ENCODE measurements at places on chromosomes 16 and 17.

DNA sequence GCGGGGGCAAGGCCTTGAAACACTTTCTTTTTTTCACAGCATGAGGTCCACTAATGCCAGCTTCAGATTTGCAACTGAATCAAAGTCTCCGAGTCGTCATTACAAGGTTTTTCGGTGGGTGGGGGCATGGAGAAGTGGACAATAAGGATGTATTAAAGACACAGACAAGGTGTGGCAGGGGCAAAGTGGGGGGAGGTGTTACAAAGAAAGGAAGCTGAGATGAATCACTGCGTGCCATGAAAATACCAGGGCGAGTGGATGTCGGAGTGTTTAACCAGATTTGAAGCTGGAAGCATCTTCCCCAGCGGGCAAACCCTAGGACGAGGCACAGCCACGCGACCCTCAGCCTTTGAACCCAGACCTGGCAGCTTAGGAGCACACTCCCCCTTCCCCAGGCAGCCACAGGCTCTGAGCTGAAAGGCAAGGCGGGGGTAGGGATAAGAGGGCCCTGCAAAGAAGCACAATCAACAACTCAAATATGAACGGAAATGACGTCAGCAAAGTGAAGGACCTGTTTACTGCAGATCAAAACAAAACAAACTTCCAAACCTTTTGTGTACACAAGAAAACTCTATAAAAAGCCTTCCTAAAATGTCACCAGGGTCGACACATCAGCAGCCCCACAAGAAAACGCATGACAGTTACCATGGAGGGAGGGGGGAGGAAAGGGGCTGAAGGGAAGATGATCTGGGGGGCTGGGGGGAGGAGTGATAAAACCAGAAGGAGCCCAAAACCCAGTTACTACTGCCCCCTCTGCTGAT, 5.6 kb upstream of the ZFHX3 start:
- peak; percentile 21 for DNase-seq

DNA sequence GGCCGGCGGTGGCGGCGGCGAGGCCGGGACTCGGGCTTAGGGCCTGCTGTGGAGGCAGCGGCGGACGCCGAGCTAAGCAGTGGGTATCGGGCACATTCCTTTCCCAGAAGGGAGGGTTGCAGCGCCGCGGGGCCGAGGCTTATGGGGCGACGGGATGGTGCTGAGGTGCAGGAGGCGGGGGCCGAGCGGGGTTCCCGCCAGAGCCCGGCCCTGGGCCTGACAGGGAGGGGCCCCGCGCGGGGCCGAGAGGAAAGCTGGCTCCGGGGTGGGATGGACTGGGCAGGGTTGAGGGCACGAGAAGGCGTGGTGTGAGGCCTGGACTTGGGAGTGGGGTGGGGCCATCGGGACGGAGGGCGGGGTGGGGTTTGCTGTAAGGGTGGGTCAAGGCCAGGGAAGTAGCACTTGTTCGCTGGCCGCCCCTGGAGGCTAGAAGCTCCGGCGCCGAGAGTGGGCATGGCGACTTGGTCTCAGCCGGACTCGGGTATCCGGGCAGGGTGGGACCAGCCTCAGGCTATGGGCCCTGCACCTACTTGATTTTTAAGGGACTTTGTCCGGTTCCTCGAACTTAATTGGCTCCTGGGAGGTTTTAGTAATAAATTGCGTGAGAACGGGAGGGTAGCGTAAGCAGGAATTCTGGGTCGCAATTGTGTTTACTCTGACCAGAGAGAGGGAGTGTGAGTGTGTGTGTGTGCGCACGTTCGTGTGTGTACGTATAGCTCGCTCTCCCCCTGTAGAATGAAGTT, 396 bp downstream of the NFE2L1 start:
- DNase-seq: peak; percentile 63

- DNase-seq: no peak
Measured at GRCh38 chr17:50689251-50689650, 18.5 kb downstream of the ANKRD40 start.

- no peak for DNase-seq
Measured at GRCh38 chr16:8935989-8936388, 27.7 kb downstream of the USP7 start.

DNA sequence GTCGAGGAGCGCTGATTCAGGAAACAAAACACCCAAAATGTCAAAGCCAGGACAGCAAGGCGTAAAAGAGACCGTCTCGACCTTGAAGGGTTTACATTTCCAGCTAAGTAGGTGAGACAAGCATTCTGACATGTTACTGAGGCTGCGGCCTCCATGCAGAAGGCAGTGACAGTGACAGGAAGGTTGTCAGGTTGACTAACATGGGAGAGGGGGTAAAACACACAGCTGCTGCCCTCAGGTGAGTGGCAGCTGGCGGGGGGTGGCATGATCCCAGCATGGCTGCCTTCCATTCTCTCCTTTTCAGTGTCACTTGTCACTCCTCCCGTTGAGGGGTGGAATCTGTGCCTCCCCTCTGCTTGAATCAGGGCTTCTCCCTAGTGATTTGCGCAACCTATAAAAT, 31.9 kb upstream of the CRHR1 start:
- DNase-seq: no peak

- DNase-seq: no peak
Measured at GRCh38 chr16:67677712-67678111, 11.1 kb downstream of the C16orf86 start.

- no peak for DNase-seq
Measured at GRCh38 chr17:14310101-14310500, 9.2 kb downstream of the HS3ST3B1 start.

DNA sequence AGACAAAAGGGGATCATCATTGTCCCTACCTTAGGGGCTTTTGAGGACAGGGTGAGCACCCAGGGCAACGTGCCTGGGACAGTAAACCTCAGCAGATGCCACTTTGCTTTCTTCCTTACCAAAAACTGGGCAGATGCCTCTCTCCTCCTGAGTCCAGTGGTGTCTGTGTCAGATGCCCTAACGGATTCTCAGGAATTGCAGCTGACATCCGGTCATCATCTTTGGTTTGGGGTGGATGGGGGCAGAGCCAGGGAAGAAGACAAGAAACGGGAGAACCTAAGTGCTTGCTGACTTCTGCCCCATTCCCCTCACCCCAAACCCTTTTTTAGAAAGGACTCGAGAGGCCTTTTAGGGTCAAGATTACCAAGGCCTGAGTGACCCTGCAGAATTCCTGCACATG, 187.5 kb downstream of the MSI2 start:
- DNase-seq: no peak

DNA sequence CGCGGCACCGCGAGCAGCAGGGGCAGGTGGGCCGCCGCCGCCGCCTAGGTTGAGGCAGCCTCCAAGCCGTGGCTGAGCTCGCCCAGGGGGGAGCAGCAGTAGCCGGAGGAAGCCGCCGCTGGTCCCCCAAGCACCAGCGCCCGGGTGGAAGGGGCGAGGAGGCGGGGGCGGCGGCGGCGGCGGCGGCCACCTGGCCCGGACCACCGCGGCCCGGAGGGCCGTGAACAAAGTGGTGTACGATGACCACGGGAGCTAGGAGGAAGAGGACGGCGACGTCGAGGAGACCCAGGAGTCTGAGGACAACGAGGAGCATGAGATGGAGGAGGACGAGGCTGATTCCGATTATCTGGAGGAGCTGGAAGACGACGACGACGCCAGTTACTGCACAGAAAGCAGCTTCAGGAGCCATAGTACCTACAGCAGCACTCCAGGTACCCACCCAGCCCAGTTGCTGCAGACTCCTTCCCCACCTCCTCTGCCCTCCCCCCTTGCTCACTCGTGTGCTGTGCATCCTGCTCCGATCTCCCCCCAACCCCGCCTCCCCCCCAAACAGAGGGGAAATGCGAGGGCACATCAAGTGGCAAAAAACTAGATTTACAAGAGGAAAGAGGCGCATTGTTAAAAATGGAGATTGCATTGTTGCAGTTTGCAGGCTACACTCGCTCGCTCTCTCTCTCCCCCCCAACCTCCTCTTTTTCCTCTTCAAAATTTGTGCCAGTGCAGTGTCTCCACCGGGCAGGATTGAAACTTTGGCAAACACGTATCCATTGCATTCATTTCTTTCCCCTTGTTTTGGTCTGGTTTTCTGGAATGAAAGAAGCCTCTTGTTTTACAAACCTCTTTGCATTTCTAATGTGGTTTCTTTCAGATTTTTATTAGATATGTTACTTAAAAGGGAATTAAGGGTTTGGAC, 41.8 kb upstream of the AMZ2 start:
- peak; percentile 8 for DNase-seq

- DNase-seq: peak; percentile 21
Measured at GRCh38 chr17:37770631-37771518, 26.0 kb upstream of the HNF1B start.

DNA sequence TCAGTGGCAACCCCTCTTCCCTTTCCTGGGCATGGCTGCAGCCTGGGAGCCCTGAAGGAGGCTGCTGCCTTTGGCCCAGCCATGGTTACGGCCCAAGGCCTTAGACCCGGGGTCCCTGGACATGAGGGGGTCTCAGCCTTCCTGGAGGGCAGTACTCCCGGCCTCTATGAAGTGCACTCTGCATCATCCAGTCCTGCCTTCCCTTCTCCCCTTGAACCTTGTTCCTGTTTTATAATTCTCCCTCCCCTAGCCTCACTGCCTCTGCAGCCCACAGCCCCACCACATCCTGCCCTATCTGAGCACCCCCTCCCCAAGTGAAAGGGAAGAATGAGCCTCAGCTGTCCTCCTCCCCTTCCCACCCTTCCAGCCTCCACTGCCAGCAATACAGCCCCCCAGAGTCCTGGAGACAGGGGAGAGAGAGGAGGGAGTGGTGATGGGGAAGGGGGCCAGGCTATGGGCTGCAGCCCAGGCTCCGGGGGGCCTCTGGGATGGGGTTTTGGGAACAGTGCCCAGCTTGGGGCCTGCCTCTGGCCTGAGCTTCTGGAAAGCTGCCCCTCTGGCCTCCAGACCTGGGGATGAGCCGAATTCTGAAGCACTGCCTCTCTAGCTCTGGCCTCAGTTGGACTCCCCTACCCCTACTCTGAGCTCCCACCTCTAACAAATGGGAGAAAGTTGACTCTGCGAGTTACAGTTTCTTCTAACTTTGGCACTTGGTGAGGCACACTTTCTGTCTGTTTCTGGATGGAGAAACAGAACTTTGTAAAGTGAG, 7.6 kb downstream of the CCR7 start:
- DNase-seq: no peak

DNA sequence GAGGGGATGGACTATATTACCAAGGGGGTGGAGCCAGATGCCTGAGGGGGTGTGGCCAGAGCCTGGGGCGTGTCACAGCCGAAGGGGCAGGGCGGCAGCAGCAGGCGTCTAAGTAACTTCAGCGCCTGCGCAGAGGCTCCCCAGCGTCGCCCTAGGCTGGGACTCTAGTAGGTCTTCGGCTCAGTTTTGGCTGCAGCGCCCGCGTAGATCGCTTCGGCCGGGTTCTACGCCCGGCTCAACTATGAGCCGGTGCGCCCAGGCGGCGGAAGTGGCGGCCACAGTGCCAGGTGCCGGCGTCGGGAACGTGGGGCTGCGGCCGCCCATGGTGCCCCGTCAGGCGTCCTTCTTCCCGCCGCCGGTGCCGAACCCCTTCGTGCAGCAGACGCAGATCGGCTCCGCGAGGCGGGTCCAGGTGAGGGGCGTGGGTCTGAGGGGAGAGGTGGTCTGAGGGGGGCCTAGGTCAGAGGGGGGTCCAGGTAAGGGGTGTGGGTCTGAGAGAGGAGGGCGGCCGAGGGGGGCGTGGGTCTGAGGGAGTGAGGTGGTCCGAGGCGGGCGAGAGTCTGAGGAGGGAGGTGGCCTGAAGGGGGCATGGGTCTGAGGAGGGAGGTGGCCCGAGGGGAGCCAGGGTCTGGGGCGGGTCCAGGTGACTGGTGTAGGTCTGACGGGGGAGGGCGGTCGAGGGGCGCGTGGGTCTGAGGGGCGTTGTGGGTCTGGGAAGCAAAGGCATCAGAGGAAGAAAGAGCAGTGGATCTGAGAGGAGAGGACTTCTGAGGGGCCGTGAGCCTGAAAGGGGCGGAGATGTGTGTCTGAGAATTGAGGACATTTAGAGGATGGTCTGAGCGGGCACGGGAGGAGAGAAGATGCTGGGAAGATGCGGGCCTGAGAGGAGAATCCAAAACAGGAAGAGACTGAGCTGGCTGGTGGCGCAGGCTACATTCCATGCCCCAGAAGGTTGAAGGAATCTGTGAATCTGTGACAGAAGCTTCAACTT, at the start of gene LPCAT2:
LPCAT2 (plus strand) TSS at position 132 of the 991 bp plus-strand sequence; CDS start at position 242, 110 bp downstream.
- DNase-seq: peak; percentile 13

DNA sequence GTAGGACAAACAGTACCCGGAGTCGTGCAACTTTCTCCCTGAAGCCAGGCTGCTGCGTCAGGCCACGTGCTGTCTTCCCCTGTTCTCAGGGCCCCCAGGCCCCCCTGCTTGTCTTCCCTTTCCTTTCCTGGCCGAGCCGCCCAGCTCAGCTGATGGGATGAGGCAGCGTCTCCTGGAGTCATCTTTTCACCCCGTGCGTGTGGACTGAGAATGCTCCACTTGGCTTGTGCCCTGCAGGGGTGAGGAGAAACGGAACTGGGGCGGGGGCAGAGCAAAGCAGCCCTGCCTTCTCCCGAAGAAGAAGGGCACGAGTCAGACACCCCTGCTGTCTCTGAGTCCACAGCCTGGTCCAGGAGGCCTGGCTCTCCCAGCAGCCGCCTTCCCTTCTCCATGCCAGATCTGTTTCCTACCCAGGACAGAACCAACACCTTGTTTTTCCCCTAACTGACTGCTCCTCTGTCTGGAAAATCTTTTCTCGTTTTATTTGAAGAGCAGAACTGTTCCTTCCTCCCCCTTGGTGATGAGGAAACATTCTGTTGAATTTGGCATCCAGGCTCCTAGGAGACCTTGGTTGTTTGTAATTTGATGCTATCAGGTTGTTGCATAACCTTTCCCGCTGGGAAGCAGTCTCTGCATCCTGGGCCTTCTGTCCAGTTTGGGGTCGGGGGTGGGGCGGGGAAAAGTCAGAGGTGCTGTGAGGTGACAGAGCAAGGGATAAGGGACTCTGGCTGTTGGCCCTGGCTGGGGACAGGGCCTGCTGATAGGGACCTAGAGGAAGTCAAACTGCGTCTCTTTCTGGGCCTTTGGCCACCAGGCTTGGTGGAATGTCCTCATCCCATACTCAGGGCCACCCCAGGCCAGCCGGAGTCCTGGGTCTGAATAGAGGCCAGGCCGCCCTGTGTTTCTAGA, 78.8 kb downstream of the WIPI1 start:
- DNase-seq: no peak

DNA sequence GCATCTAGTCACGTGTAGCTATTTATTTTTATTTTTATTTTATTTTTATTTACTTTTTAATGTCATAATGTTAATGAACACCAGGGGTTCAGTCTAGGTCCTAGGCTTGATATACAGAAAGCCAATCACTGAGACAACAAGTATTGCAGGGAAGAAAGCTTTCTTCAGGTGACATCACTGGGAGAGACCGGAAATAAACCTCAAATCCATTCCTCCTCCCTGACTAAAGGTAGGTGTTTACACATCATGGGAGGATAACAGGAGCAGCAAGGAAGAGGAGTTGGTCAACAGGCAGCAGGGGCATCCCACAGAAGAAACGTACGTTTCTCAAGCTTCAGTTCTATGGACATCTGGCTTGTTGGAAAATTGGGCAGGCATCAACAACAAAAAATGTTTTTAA, 9.5 kb upstream of the HEATR3 start:
- DNase-seq: no peak
